ENCODE measurements at places on chromosomes 1 and 21.

DNA sequence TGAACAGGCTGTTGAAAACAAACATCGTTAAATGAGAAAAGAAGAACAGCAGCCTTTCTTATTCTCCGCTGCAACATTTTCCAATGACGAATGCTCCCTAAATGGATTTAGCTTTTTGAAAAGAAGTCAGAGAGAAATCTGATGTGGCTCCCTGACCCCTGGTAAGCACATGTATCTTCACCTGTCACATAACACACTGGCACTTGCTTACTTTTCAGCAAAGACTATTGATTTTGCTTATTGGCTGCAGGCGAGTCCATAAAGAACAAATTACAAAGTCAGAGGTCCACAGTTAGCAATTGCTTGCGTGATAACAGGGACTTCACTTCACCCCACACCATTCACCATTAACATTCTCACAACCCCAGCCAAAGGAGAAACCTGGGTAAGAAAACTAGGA is 362.8 kb downstream of the GPATCH2 start:
- DNase-seq = no peak

- DNase-seq = no peak
These were observed 53.0 kb downstream of the EPHB2 start for GRCh38 chr1:22763487-22764200.

DNA sequence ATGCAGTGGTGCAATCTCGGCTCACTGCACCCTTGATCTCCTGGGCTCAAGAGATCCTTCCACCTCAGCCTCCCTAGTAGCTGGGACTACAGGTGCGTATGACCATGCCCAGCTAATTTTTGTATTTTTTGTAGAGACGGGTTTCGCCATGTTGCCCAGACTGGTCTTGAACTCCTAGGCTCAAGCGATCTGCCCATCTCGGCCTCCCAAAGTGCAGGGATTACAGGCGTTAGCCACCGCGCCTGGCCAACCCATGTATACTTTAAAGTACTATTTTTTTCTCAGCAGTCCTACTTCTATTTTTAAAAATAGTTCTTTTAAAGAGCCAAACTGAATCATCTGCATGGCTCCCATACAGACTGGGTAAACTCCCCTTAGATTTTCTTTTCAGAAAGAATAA is 3.5 kb downstream of the STK40 start:
- no peak for DNase-seq

GRCh38 chr1:233477359-233477758 is 136.5 kb upstream of the KCNK1 start:
- DNase-seq = no peak

DNA sequence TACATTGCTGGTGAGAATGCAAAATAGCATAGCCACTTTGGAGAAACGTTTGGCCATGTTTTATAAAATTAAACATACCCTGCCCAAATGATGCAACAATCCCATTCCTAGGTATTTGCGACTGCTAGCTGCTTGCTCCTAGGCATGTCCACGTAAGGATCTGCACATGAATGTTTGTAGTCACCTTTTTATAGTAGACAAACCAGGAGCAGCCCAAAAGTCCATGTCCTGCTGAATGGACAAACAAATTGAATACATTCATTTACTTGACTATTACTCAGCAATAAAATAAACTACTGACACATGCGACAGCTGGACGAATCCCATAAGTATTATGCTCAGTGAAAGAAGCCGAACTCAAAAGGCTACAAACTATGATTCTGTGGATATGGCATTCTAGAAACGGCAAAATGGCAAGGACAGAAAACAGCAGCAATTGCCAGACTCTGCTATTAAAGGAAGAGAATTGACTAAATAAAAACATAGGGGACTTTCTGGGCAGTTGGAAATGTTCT is 161.9 kb upstream of the GALNT2 start:
- DNase-seq = no peak

- DNase-seq = no peak
These were observed 13.8 kb downstream of the SLX9 start for GRCh38 chr21:44953628-44954021.

- no peak for DNase-seq
These were observed 99.3 kb downstream of the FMN2 start for GRCh38 chr1:240190881-240191401.

DNA sequence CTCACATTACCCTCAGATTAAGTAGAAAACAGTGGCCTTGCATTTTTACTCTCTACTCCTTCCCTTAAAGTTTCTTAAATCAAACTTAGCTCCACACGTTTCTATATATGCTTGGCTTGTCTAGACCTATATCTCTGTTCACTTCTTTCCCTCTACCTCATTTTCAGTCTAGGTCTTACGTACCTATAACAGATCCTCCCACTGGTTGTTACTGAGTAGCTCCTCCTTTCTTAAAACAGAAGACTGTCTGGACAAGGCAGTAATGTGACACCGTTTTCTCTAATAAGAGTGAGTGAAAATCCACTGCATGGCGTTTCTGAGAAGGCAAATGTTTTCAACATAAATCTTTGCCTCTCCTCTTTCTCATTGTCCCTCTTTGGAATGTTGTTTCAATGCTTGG is 211.7 kb upstream of the POGK start:
- DNase-seq = no peak

DNA sequence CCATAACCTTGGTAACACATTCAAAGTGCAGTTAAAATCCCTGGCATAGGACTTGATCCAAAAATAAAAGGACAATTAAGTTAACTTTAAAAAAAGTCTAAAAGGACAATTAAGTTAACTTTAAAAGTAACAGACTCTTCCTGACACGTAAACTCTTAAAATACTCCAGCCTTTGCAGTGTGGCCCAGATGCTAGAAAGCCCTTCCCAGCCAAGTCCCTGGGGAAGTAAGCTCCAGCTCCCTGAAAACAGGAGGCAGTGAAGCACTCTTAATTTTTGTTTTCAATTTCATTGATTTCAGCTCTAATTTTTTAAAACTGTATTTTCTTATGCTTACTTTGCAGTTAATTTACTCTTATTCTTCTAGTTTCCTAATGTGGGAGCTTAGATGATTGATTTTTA is 5.1 kb upstream of the AIM2 start:
- DNase-seq = no peak

- DNase-seq = no peak
These were observed 185.1 kb upstream of the ST6GALNAC5 start for GRCh38 chr1:76682138-76682537.

DNA sequence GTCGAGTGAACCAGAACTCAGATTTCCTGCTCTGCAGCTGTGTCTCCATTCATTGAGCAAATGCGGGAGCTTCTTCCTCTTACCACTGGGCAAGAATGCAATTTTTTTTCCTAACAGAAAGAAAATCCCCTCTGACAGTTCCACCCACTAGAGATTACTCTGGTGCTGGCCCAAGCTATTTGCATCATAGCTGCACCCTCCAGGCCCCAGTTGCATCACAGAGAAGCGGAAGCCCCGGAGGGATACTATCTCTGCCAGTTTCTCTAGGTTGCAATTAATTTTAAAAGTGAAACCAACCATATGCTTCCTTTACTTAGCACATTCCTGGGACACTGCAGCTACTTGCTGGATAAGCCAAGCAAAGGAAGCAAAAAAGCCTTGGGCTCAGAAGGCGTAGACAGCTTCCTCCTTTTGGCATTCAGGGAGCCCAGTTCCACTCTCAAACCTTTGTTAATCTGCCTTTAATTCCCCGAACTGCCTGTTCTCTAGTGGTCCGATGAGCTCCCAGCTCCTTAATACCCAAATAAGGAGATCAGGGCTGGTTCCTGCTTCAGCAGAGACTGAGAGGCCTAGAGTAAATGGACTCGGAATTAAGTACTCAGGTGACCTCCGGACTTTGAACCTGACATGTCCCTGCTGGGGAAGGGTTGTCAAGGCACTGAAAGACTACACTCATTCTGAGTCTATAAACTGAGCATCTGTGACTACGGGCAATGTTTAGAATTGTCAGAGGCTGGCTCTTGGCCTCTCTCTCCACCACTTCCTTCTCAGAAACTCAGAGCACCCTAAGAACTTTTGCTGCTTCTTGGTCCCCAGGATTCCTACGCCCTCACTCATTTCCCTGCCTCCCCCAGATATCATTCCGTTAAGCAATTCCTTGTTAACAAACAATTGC is 72.5 kb upstream of the TNFSF18 start:
- DNase-seq = no peak

GRCh38 chr1:64892576-64893573 is 73.5 kb downstream of the JAK1 start:
- DNase-seq = peak; percentile 6

DNA sequence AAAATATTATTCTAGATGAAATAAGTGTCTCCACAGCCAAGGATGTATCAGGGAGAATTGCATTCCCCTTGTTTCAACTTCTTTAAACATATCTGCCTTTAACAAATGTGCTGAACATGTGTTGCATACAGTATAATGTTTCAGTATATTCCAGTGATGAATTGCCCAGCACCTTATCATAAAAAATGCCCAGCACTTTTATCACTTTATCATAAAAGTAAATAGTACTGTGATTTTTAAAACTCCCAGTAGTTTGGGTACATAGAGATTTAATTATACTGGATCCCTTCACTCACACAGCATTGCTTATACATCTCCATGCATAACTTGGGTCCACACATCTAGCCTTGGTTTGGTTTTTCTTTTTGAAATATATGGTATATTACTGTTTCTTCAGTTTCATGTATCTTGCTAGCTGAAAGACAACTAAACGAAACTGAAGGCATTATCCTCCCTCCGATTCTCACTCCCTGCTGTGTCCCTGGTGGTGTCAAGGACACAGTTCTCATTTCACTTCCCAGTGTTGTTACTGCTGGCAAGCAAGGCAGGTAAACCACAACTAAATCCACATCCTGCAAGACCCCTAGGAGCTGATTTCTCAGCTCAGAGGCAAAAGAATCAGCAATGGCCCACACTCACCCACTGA is 118.2 kb upstream of the SLC44A3 start:
- no peak for DNase-seq

GRCh38 chr21:40964691-40965090 is 117.7 kb upstream of the DSCAM start:
- no peak for DNase-seq

DNA sequence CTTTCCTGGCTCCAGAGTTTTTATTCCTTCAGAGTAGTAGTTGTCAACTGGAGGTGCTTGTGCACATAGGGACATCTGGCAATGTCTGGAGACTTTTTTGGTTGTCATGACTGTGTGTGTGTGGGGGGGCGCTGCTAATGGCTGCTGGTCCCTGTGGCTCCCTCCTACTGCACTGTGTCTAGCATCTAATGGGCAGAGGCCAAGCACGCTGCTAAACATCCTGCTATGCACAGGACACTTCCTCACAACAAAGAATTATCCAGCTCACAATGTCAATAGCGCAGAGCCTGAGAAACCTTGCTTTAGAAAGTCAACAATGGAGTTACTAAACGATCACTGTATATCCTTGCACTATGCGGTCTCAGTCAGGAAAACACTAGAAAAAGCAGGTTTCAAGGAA is 19.7 kb upstream of the HMGB4 start:
- DNase-seq = no peak

- DNase-seq = no peak
These were observed 185.0 kb downstream of the PBX1 start for GRCh38 chr1:164743976-164744375.

- no peak for DNase-seq
These were observed 47.3 kb downstream of the TP73 start for GRCh38 chr1:3699596-3699995.

DNA sequence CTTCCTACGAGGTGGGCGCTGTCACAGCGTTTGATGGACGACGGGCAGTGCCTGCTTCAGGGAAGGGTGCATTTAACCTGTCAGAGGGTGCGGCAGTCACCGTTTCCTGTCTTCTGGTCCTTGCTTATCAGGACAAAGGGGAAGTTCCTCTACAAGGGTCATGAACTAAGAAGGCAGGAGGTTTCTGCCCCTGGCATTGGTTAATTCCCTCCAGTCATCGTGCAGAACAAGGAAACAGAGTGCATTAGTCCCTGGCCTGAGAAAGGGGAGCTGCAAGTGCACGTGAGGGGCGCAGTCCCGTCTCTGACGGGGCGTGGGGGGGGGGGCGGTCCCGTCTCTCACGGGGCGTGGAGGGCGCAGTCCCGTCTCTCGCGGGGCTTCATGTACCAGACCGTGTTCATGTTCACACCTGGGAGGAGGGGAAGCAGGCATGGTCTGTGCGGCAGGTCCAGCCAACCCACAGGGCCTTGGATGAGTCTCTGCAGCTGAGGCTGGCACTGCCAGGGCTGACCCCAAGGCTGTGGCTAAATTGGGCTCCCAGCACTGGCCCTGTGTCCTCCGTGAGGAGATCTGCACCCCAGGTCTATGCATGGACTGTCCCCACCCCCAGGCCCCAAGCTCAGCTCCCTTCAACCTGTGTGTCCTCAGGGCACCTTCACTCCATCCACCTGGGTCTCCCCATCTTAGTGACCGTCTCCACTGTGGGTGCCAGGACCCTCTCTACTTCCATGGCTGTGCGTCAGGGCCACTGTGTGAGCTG is 89.2 kb upstream of the COL6A1 start:
- no peak for DNase-seq

GRCh38 chr1:165442053-165442452 is 2.9 kb downstream of the RXRG start:
- DNase-seq = no peak

DNA sequence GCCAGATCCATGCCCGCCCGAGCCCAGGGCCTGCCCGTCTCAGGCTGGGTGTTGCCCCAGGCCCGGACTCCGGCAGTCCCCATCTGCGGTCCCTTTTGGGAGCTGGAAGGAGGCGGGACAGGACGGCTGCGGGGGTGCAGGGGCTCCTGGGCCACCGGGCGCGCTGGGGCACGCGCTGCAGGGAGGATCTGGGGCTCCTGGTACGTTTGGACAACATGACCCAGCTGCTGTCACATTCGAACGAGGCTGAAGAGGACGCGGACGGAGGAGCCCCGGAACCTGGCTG is 6.6 kb upstream of the CALML6 start:
- no peak for DNase-seq

GRCh38 chr1:146019231-146020057 is 2.1 kb downstream of the HJV start:
- DNase-seq = no peak

GRCh38 chr1:199010492-199010891 is 371.7 kb downstream of the PTPRC start:
- no peak for DNase-seq

DNA sequence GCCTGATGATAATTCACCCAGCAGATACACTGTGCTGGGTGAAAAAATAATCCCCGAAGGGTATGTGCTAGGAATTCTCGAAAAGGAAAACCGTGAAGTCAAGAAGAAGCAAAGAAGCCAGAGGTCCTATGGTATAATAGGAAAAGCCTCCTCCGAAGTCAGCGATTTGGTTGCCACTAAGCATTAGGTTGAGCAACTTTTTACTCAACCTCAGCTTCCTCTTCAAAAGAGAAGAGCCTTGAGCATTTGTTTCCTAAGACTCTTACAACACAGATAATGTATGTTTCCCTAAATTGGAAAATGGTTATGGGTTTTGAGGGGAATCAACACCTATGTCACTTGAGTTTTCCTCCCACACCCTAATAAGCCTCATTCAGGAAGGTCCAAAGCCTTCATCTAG is 21.3 kb upstream of the MNDA start:
- DNase-seq = no peak

DNA sequence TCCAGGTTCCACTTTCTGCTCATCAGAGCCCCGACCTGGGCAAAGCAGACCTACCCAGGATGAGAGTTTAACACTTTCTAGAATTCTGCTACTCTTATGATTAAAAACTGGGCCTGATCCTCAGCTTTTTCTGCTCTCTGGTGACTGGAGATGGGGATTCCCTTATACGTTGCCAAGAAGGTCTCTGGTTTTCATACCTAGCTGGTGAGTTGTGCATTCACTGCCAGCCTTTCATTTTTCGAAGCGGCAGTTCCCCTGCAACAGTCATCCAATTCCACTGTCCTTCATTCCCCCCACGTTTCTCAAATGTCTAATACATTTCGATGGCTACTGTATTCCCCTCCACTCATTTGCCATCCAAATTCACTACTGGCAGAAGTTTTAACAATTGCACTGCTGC is 135.3 kb downstream of the ADSS2 start:
- no peak for DNase-seq

- DNase-seq = no peak
These were observed 1.3 kb downstream of the CMPK1 start for GRCh38 chr1:47334765-47335435.

Data from NCI-H446 treated with DMSO at 0.1 percent for 48 hours (cell line).